ENCODE measurements at places on chromosomes 1 and 21.

DNA sequence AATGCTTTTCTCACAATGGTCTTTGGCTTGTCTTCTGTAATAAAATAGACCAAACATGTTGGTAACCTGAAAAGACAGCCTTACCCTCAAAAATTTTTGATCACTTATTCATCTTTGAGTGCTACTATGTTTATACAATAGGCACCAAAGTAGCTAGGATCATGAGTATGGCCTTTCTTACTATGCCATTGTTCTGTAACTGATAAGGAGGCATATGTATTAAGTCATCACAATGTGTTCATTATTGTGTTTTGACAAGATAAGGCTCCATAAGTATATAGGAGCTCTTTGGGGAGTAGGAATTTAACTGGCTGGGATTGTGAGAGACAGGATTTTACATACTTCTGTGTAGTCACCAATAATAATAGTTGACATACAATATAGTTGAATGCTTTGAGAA, 675 bp downstream of the TMCO2 start:
- DNase-seq: no peak

- no peak for DNase-seq
Measured at GRCh38 chr1:93542398-93542797, 94.5 kb downstream of the FNBP1L start.

DNA sequence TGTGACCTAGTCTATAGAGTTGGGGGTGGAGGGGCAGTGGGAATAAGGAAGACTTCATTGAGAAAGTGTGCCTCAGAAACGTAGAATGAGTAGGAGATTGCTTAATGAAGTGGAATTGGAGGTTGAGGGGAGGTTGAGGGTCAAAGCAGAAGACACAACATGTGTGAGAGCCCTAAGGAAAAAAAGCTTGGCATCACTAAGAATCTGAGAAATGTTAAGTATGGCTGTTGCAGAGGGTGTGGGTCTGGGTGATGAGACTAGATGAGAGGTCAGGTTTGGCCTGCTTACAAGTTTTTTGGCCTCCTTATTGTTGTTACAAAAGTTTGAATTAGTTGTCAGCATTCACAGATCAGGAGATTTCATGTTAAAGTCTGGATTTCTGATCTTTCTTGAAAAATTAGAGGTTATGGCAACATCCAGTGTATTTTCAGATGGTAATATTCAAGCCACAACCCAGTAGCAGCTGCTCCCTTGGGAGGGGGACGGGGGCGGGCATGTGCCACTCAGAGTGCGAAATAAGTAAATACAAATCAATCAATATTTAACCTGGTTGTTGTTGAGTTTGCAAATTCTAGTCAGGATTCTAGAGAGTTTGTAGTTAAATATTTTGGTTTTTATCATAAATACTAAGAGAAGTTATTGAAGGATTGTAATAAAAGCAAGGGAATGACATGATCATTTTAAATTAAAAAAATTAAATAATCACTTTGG, 4.3 kb downstream of the MAN1A2 start:
- no peak for DNase-seq

GRCh38 chr1:163265547-163265946, 56.2 kb upstream of the NUF2 start:
- DNase-seq: no peak

DNA sequence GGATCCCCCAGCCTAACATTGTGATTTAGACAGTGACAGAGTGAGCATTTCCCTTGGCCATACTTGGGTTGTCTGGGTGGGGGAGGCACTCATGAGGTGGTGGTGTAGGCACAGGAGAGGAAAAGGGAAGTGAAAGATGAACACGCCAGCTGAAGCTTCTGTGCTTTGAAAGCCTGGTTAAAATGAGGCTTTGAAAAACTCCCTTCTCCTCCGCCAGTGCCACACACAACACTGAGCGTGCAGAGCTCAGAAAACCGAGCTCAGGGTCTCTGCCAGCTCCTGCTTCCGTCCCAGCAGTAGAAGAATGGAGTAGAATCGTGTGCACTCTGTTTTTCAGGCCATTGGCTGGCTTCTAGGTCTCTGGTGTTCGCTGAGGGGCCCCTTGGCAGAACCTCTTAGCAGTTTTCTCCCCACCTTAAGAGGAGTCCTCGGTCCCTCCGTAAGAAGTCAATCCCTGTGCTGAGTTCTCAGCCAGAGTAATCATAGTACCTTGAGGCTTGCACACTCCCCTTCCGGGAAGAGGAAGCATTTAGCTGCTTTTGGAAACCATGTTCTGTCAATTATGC, 12.9 kb downstream of the PLEKHM2 start:
- DNase-seq: peak; percentile 25

DNA sequence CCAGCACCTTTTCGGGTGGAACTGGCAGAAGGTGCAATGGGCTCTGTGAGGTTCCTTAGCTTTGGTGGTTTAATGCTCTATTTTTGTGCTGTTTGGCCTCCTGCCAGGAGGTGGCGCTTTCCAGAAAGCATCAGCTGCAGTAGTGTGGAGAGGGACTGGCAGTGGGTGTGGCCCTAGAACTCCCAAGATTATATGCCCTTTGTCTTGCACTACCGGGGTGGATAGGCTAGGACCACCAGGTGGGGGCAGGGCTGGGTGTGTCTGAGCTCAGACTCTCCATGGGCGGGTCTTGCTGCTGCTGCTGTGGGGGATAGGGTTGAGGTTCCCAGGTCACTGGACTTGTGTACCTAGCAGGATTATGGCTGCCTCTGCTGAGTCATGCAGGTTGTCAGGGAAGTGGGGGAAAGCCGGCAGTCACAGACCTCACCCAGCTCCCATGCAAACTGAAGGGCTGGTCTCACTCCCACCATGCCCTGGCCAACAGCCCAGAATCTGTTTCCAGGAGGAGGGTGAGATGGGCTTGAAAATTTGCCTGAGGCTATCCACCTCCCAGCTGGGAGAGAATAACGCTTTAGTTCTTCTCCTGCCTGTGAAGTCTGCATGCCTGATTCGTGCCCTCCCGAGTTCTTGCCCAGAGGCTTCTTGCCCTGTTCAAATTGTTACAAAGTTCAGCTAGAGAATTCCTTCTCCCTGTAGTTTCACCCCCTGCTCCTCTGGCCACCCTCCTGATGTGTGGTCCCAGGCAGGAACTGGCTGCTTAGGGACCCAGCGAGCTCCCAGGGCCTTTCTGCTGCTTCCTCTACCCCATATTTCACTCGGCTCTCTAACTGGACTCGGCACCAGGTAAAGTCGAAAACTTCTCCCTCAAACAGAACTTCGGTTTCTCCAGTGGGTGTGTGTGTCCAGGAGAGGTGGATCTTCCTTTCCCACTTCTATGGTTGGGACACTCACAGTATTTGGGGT, 76.5 kb upstream of the BTG3 start:
- DNase-seq: peak; percentile 70

DNA sequence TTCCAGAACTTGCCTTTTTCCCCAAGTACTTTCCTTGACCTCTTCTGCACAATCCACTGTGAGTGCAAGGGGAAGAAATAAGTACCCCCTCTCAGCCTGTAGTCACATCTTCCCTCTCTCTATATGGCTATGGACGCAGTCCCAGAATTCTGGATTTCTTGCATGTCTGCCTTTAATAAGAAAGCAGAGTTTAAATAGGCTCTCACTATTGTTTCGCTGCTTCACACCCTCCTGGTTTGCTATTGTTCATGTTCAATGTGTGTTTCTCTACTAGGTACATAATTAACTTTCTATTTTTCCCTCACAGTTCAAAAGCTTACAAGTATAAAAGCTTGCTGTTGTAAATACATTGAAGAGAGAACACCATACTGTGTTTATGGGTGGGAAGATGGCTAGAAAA, 181.5 kb upstream of the C1orf105 start:
- DNase-seq: no peak

DNA sequence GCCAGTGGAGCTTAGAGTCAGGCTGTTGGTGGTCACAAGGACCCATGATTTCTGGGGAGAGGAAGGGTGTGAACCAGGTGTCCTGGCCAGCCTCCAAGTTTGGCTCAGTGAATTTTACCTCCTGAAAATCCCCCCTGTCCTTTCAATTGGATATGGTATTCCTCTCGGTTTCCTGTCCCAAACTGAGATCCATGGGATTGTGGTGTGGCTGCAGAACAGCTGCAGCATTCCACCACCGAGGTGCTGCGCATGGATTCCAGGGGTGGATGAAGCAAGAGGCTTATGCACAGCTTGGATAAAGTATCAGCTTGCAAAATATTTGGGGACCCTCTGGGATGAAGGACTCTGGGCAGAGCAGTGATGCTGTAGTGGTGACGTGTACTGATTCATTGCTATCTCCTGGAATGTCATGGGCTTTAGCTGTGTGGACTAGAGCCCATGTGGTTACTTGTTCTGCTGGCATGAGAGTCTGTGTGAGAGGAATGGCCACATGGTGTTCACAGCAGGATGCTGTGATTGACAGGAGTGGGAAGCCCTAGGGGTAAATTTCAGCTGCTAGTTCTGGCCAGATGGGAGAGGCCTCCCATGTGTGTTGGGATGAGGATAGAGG, 148.7 kb upstream of the SPAG17 start:
- no peak for DNase-seq

GRCh38 chr1:175081983-175082382, 14.3 kb downstream of the TNN start:
- no peak for DNase-seq

DNA sequence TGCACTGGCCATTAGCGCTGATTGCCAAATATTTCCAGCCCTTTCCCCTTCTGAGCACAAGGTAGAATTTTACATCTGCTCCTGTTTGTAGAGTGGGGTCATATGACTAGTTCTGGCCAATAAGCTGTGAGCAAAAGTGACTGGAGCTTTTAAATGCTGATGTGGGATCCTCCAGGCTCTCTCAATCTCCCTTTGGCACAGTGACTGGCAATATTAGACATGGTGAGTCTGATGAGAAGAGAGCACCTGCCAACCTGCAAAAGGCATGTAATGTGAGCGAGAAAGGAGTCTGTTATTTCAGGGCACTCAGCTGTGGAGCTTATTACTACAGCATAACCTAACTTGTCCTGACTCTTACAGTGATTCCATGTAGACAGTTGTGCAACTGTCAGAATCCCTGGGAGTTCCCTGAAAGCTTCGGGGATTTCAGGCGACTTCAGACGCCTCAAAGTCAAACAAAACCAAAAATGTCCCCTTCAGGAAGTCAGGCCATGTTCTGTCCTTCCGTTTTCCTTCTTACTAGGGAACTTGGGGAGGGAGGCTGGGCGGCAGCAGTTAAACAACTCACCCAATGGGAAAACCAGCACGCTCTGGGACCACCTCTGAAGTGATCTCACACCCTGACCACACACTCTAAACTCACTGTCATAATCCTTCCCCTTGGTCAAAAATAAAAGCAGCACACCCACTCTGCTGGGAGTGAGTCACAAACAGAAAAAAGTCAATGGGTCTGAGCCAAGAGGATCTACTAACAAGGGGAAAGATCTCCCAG, 3.6 kb upstream of the RASSF5 start:
- DNase-seq: peak; percentile 60

GRCh38 chr1:199292896-199293295, 654.1 kb downstream of the PTPRC start:
- no peak for DNase-seq

DNA sequence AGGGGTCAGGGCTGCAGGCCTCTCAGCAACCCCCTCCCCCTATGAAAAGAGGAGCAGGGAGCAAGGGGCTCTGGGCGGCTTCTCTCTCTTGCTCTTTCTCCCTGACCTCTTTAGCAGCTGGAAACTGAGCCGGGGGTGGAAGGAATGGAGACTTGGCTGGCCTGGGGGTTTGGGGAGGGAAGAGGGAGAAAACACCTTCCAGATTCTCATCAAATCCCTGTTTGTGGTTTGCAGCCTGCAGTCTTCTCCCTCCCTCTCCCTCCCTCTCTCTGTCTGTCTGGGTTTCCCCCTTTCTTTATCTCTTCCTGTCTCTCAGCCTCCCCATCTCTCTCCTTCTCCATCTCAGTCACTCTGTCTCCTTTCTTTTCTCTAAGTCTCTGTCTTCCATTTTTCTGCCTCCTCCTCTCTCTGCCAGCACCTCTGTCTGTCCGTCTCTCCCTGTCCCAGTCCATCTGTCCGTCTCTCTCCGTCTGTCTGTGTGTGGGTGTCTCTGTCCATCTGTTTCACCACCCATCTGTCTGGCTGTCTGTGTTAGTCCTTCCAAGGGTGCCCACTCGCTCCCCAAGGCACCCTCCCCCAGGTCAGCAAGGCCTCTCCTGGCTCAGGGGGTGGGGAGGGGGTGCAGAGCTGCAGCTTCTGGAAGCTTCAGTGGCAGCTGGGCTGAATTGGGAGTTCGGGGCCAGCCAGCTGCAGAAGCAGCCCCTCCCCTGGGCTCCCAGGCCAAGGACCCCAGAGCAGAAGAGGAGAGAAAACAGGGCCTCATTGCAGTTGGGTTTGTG, 6.2 kb downstream of the AHDC1 start:
- DNase-seq: no peak

GRCh38 chr1:25648681-25649440, 32.3 kb downstream of the MAN1C1 start:
- DNase-seq: no peak

DNA sequence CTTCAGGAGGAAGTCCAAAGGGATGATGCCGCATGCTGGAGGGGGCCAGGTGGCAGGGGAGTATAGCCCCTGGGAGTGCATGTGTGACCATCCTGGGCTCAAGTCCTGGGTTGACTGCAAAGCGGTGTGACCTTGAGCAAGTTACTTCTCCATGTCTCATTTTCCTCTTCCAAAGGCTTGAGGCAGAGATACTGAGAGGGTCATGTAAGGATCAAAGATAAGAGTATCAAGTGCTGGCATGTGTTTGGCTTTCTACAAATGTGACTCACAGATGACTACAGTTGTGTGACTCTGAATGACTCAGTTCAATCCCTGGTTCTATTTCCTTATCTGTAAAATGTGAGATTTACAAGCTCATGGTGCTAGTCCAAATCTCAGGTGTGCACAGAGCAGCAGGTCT, 26.1 kb downstream of the PROK1 start:
- no peak for DNase-seq

GRCh38 chr1:96721053-96721415, 550 bp upstream of the PTBP2 start:
- no peak for DNase-seq

DNA sequence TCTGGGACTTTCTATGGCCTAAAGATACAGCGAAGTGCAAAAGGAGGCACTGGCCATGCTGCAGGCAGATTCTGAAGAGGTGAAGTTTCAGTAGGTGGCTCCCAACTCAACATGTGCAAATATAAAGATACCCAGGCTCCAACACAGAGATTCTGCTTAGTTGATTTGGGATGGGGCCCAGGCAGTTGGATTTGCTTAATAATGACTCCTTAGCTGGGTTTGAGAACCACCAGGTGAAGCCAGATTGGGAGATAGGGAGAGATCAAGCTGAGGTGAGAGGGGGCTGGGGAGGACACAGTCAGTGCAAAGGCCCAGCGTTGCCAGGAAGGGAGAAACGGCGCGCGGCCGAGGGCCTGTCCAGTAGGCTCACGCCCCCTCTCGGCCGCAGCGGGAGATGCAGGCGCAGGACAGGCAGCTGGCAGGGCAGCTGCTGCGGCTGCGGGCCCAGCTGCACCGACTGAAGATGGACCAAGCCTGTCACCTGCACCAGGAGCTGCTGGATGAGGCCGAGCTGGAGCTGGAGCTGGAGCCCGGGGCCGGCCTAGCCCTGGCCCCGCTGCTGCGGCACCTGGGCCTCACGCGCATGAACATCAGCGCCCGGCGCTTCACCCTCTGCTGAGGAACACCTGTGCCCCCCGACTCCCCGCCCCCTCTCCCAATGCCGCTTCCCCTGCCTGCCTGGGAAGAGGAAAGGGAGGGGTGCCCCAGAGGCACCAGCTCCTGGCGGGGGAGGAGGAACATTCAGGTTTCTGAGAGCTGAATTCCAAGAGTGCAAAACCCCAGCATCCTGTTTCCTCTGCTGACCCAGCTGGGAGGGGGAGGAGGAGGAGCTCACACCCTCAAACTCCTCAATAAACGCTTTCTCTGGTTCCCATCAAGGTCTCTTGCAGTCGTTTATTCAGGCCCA, 1.2 kb downstream of the FAM167B start:
- peak; percentile 90 for DNase-seq
